Fibroblast of lung (primary cell): ENCODE measurements at places on chromosomes 6 and 20.

- DNase-seq, result no peak
Observed at GRCh38 chr6:29739136-29739881, 16.1 kb downstream of the HLA-F start.

DNA sequence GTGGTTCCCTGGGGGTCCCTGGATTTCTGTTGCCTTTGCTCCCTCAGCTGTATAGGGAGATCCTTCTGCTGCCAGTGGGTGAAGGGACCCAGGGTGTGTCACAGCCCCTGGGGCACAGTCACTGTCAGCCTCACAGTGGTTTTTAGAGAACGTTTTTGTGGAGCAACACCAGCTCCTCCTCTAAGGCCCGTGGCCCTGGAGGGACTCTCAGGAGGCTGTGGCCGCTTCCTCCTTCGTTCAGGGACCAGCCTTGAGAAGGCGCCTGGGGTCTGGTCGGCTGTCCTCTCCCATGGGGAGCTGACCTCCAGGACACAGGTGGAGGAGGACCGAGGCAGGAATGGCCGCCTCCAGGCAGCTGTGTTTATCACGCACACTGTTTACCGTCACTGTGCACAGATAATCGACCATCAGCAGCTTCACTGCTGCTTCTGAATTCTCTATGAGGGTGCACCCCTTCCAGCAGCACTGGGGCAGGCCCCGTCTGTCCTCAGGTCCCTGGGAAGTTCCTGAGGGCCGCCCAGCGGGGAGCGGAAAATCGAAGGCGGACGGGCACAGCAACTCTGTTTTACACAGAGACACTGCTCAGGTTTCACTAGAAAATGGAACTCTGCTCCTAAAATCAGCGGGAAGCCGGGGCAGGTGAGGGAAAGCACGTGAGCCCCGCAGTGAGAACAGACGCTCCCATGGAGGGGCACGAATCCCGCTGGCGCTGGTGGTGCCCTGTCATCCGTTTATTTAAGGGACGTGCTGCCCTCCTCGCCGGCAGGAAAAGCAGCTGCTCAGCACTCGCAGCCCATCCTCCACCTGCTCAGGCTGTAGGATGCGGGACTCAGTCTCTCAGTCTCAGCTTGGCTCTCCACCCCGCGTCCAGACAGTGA, 10.4 kb upstream of the FRMD1 start:
- DNase-seq, result no peak

DNA sequence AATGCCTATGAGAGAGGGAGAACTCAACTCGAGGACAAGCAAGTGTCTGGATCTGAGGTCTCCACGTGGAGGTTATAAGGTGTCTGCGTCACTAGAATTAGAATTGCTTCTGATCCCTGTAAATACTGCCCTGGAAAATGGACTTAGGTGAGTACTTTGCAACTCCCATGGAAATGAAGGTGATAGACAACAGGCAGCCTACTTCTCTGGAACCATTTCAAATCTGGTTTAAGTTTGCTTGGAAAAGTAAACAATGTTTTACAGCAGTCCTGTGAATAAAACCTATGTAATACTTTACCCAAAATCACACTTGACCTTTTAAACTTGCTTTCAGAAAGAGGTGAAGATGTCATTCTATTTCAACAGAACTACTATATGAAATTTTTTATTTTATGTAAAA, 70.1 kb upstream of the TENT5A start:
- DNase-seq, result no peak

GRCh38 chr6:153790048-153790447, 249.0 kb upstream of the OPRM1 start:
- DNase-seq, result peak; percentile 88
